ENCODE measurements at places on chromosomes 12 and 14.

GRCh38 chr14:44609201-44609600 lies 102.1 kb upstream of the FSCB start:
- H3K4me3 ChIP-seq: no peak overlapping the region
- H3K4me1 ChIP-seq: no peaks in the 10 kb centered on the region
- H3K36me3 ChIP-seq: no peaks in the 10 kb centered on the region
- no peaks in the 10 kb centered on the region for H3K27me3 ChIP-seq
- no peak for DNase-seq
- H3K27ac ChIP-seq: no peak overlapping the region

DNA sequence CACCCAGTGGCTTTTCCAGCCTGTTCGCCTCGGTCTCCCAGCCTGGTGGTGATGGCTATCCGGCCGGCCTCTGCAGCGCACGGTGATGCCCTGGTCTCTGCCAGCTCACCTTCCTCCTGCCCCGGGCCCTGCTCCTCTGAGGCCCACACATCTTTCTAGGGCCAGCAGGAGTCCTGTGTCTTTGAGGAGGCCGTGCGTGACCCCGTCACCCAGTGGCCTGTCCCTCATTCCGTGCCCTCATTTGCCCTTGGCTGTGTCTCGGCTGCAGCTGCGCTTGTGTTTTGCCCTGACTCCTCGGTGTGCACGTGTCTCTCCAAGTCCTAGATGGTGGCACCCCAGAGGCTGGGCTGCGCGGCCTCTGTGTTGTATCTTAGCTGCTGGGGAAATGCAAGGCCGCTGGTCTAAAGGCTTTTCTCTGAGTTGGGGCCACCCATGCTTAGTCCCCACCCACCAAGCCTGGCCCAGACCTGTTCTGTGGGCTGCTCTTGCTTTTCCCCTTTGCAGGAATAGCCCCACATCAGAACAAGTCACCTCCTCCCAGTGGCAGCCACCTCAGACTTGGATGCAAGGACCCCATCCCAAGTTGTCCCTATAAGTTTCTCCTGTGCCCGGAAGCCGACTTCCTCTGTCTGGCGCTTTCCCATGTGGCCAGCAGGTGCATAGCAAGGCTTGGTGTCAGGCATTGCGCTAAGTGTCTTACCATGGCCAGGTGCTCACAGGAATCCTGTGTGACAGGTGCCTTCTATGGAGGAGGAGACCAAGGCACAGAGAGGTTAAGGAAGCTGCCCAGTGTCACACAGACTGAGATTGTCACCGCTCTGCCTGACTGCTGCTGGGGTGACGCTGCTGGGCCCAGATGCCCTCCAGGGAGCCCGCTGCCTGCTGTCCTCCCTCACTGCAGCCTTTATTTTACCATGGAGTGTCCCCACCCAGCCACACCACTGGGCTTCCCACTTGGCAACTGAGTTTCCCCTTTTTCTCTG lies 64.5 kb downstream of the TSPAN9 start:
- peaks cover 9% of the 10 kb centered on the region for H3K4me1 ChIP-seq
- no peak overlapping the region for H3K4me3 ChIP-seq
- peaks cover 62% of the 10 kb centered on the region for H3K27me3 ChIP-seq
- H3K36me3 ChIP-seq: peaks cover 5% of the 10 kb centered on the region
- H3K27ac ChIP-seq: no peak overlapping the region

GRCh38 chr12:54526812-54527630 lies 22.4 kb upstream of the PDE1B start:
- H3K36me3 ChIP-seq: peaks cover 25% of the 10 kb centered on the region
- peaks cover 19% of the 10 kb centered on the region for H3K4me1 ChIP-seq

DNA sequence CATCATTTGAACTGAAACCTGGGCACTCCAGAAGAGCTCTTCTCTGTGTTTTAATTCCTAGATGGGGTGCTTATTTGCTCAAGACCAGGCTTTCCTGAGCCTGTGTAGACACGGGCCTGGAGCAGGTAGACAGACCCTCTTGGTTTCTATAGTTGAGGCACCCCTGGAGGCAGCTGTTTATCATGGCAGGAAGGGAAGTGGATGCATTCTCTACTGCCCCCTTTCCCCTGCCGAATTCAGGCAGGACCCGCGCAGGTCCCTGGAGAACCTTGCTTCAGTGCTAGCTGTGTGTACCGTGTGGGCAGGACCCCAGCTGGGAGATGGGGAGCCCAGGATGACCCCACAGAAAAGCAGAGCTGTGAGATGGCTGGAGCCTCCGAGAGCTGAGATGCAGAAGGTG lies 6.0 kb downstream of the CACNA1C start:
- no peak overlapping the region for H3K27ac ChIP-seq
- H3K36me3 ChIP-seq: peaks cover 6% of the 10 kb centered on the region
- H3K27me3 ChIP-seq: peaks cover 63% of the 10 kb centered on the region
- no peak overlapping the region for H3K4me3 ChIP-seq
- H3K4me1 ChIP-seq: peaks cover 12% of the 10 kb centered on the region

DNA sequence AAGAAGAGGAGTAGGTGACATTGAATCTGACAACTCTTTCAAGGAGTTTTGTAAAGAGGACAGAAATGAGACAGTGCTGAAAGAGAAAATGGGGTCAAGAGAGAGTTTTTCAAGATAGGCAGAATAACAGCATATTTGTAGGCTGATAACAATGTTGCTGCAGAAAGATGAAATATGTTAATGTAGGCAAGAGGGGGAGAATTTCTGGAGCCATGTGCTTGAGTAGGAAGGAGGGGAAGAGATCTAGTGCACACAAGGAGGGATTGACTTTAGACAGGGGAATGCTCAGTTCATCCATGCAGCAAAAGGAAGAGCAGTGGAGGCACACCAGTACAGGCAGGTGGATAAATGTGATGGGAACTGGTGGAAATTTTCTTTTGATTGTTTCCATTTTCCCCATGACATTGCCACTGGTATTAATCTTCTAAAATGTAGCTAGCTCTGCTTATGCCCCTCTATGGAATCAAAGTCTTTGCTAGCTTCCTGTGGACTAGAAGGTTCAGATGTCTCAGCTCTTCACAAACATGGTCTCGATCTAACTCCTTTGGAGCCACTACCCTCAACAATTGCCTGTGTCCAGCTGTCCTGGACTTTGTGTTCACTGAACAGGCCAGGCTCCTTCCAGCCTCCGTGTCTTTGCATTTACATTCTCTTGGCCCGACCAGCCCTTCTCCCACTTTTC lies 9.1 kb downstream of the PROX2 start:
- H3K4me1 ChIP-seq: peaks cover 19% of the 10 kb centered on the region
- no peaks in the 10 kb centered on the region for H3K36me3 ChIP-seq
- DNase-seq: no peak
- H3K27me3 ChIP-seq: peaks cover 5% of the 10 kb centered on the region
- H3K4me3 ChIP-seq: peak overlapping the region; percentile 32

DNA sequence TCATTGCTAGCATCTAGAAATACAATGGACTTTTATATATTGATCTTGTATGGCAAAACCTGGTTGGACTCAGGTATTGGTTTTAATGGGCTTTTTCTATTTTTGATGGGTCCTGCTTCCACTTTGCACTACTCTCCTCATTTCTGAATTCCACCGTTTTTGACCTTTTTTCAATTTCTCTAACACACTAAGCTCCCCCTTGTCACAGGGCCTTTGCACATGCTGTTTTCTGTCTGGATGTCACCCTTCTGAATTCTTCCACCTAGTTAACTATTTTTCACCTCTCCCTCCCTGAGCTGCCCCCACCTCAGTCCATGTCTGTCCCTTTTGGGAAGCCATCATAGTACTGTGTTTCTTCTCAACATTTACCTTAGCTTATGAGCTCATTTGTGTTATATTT lies 112.7 kb upstream of the FRMD6 start:
- DNase-seq: no peak
- no peaks in the 10 kb centered on the region for H3K4me1 ChIP-seq
- peaks cover 32% of the 10 kb centered on the region for H3K27me3 ChIP-seq
- no peak overlapping the region for H3K4me3 ChIP-seq
- H3K27ac ChIP-seq: no peak overlapping the region
- no peaks in the 10 kb centered on the region for H3K36me3 ChIP-seq

- H3K4me3 ChIP-seq: no peak overlapping the region
- peaks cover 8% of the 10 kb centered on the region for H3K36me3 ChIP-seq
- peak overlapping the region; percentile 95 for H3K27ac ChIP-seq
- H3K27me3 ChIP-seq: no peaks in the 10 kb centered on the region
- no peak for DNase-seq
These were observed 1.1 kb upstream of the VCPKMT start for GRCh38 chr14:50117456-50117855.

GRCh38 chr14:95039259-95039992 lies 117.9 kb downstream of the DICER1 start:
- peaks cover 48% of the 10 kb centered on the region for H3K27me3 ChIP-seq
- no peak overlapping the region for H3K27ac ChIP-seq
- H3K4me3 ChIP-seq: no peak overlapping the region
- H3K4me1 ChIP-seq: peaks cover 2% of the 10 kb centered on the region
- H3K36me3 ChIP-seq: peaks cover 2% of the 10 kb centered on the region

- no peak overlapping the region for H3K4me3 ChIP-seq
- H3K27ac ChIP-seq: no peak overlapping the region
- H3K36me3 ChIP-seq: no peaks in the 10 kb centered on the region
- H3K27me3 ChIP-seq: peaks cover 22% of the 10 kb centered on the region
These were observed 11.1 kb downstream of the DBX2 start for GRCh38 chr12:45039757-45040156.

Measured in T-helper 17 cell (primary cell).